ENCODE measurements at places on chromosomes 12 and 14. TPM values are rescaled to one million over a fixed set of nuclear protein-coding genes. Genes with fewer than 3 reads are reported as not detected.

GRCh38 chr12:25295361-25295760 lies 44.6 kb upstream of the KRAS start:
- no peak for DNase-seq

GRCh38 chr14:76713121-76713520 lies 48.1 kb upstream of the VASH1 start:
- no peak for DNase-seq

- no peak for DNase-seq
These were observed 476.4 kb downstream of the VRK1 start for GRCh38 chr14:97273540-97273939.

DNA sequence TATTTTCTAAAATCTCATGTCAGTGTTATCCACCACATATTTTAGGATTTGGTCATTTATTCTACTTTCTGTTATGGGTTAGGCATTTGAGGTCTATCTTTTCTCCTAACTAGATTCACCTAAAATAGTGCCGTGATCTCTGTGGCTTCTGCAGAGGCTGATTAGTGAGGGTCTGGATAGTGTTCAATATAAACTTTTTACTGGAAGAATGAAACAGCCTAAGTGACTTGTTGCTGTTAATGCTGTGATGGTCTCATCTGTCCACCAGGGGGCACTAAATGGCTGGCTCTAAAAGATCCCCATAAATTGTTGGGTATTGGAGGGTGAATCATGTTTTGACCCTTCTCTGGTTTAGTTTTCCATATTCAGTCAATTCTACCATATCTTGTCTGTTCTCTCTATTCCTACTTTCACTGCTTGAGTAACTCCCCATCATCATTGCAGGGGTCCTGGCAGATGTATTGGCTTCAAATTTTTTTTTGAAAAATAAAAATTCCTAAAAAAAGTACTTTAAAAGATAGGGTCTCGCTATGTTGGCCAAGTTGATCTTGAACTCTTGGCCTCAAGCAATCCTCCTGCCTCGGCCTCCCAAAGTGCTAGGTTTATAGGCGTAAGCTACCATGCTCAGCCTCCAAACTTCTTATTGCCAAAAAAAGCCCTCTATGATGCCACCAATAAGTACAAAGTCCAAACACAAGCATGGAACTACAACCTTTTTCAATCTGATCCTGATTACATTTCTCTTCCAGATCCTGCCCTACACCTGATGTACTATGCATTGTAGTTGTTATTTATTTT lies 6.9 kb downstream of the PABPN1 start:
- DNase-seq = peak; percentile 89

DNA sequence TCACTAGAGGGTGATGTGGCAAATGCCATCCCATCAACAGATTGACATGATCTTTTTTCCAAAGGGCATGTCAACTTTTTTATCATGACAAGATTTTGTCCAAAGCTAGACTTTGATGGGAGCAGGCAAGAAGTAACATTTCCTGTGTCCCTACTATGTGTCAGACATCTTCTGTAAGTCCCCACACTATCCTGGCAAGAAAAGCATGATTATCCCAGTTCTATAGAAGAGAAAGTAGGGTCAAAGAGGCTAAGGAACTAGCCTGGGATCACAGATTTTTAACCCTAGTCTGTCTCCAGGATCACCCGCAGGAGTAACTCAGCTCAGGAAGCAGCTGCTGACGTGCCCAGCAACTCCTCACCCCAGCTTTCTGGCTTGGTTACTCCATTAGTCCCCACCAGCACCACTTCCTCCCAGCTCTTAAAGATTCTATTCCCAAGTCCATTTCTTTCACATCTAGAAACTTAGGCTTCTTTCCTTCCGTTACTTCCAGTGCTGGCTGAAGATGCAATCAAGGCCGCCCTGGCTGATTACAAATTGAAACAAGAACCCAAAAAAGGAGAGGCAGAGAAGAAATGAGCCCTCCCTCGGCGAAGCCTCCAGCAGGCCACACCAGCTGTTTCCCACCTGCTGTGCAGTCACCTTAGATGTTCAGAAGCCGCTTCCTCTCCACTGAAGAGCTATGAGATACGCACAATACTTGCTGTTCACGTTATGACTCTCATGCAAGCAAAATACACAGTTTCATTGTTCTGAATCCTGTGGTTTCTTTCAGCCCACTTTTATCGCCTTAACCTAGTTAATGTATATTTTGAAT lies 6.2 kb downstream of the ISCU start:
- no peak for DNase-seq

DNA sequence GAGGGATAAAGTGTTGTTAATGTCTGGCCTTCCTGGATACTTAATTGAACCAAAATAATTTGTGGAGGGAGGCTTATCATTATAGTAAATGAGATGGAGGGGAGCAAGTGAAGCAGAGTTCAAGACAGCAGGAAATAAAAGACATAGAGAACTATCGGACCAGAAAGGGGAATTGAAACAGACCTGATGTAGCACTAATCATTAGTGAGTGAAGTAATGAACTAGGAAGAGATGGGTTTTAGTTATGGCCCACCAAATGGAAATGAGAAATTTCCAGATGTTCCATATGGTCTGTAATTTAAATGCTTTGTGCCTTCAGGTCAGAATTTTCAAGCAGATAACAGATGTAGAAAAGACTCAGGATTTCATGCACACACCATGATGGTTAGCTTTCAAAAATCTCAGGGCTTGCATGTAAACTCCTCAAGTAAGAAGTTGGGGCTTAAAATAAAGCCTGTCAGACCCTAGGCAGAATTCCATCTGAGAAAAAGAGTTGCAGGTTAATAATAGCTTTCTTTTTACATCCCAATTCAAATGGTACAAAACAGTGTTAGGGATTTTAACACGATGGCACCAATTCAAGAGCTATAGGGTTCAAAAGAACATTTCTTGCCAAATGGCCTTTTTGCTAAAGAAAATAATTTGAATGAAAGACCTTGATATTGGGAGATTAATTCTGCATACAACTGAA lies 355.8 kb downstream of the FSCB start:
- DNase-seq = no peak

- peak; percentile 11 for DNase-seq
These were observed 39.8 kb downstream of the AKAP3 start for GRCh38 chr12:4609071-4609470.

DNA sequence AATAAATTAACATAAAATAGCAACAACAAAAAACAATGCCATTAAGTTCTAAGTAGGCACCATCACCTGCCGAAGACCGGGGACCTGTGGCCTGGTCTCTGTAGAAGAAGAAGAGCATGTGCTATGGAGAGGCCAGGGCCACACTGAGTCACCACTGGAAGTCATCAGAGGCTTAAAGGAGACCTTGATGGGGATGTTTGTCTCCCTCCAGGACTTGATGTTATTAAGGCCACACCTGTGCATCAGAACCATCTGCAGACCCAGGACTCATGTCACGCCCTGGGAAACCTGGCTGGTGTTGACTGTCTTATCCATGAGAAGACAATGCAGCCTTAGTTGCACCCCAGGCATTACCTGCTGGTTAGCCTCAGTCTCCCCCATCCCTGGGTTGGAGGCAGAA lies 292.3 kb downstream of the AACS start:
- no peak for DNase-seq

GRCh38 chr12:4379405-4379804 lies at the start of gene FGF23:
Gene FGF23, minus strand, starts transcription at chr12:4379712. Its CDS starts 130 bp downstream, at chr12:4379582.
- DNase-seq = peak; percentile 56

- no peak for DNase-seq
These were observed 418.2 kb downstream of the FLRT2 start for GRCh38 chr14:85948153-85948552.

GRCh38 chr14:79597566-79597965 lies 613.7 kb downstream of the DIO2 start:
- no peak for DNase-seq

- DNase-seq = no peak
These were observed 25.3 kb downstream of the HRK start for GRCh38 chr12:116855744-116856470.

- peak; percentile 75 for DNase-seq
These were observed 431.6 kb downstream of the RAD51B start for GRCh38 chr14:68250927-68251768.

GRCh38 chr12:107094183-107094448 lies 767 bp upstream of the CRY1 start:
- DNase-seq = no peak

DNA sequence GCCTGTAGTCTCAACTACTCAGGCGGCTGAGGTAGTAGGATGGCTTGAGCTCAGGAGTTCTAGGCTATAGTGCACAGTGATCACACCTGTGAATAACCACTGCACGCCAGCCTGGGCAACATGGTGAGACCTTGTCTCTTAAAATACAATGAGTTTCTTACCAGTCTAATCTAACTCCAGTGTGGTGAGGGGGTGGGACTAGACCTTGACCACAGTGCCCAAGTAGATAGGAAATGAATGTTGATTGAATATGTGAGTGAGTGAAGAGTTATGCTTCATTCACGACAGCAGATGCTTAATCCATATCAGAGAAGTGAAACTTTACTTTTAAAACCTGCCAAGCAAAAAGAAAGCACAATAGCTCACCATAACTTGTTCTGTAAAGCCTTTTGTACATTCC lies 11.2 kb upstream of the AK7 start:
- no peak for DNase-seq

Gene WNT1
- total RNA-seq = 0.15 TPM

Gene FGF6
- not detected for total RNA-seq

Gene NANOG
- 0.49 TPM for total RNA-seq

Gene PIWIL1
- not detected for total RNA-seq

Gene SYNE3
- total RNA-seq = 30.5 TPM

Gene CGRRF1
- total RNA-seq = 17.3 TPM

Gene RIPK3
- total RNA-seq = 26.0 TPM

Gene MIP
- not detected for total RNA-seq

Gene PLEKHG7
- 4.6 TPM for total RNA-seq

Gene PRB2
- total RNA-seq = not detected

Gene CMA1
- not detected for total RNA-seq

Gene ARHGEF40
- 48.6 TPM for total RNA-seq

Data from lung (tissue), 17 donors.